T1000 (cell line): ENCODE measurements at places on chromosomes 16 and 17.

DNA sequence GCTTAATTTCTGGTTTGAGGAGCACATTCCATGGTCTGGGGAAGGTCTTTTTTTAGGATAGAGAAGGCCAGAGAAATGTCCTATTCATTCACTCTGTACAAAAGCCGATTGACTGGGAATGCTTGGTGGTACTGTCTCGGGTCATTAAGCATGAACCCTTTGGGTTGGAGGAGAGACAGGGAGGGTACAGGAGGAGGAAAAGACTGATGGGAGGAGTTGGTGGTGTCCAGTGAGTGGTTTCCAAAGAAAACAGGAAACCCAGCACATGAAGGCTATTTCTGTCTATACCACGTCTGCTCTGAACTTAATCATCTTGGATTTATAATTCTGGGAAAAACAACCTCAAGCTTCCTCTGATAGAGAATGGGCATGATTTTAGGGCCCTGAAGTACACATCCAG lies 111.9 kb downstream of the XYLT1 start:
- DNase-seq, result no peak

GRCh38 chr16:14505846-14506245 lies 124.2 kb downstream of the PARN start:
- DNase-seq, result no peak

GRCh38 chr17:80817321-80817845 lies 174.3 kb upstream of the CHMP6 start:
- no peak for DNase-seq

DNA sequence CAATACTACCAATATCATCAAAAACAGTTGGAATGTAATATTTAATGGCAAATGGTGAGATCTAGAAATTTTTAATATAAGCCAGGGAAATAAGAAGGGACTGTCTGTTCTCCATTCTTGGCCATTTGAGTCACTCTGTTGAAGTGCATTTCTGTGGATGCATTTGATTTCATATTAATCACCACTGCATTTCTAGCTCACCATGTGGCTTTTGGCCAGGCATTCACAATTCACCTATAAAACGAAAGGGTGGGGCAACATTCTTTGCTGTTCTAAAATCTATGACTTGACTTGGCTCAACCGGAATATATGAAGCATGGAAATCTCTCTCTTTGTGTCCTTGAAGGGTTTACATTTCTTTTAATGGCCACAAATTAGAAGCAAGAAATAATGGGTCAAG lies 483.0 kb downstream of the SLC39A11 start:
- DNase-seq, result no peak

- no peak for DNase-seq
These were observed 42.4 kb downstream of the RNF157 start for GRCh38 chr17:76197911-76198310.

DNA sequence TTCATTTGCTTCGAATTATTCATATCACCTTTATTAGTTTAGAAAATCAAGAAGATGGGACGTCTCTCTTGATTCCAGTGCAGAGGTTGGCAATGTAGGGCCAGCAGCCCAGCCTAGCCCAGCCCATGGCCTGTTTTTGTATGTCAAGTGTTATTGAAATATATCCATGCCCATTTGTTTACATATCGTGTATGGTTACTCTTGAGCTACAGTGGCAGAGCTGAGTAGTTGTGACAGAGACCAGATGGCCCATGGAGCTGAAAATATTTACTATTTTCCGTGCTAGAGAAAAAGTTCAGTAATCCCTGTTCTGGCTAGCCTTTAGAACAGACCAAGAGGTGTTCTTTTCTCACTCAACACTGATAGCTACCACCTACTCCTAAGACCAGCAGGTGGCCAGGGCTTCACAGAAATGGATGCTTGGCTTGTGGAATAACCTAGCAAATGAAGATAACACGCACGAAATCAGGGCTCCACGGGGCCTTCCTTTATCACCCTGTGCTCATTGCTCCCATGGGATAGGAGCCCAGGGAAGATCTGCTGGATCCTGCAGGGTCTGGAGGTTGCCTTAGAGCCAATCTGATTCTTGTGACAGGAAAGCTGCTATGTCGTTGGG lies 123.2 kb upstream of the ANKFN1 start:
- DNase-seq, result no peak

DNA sequence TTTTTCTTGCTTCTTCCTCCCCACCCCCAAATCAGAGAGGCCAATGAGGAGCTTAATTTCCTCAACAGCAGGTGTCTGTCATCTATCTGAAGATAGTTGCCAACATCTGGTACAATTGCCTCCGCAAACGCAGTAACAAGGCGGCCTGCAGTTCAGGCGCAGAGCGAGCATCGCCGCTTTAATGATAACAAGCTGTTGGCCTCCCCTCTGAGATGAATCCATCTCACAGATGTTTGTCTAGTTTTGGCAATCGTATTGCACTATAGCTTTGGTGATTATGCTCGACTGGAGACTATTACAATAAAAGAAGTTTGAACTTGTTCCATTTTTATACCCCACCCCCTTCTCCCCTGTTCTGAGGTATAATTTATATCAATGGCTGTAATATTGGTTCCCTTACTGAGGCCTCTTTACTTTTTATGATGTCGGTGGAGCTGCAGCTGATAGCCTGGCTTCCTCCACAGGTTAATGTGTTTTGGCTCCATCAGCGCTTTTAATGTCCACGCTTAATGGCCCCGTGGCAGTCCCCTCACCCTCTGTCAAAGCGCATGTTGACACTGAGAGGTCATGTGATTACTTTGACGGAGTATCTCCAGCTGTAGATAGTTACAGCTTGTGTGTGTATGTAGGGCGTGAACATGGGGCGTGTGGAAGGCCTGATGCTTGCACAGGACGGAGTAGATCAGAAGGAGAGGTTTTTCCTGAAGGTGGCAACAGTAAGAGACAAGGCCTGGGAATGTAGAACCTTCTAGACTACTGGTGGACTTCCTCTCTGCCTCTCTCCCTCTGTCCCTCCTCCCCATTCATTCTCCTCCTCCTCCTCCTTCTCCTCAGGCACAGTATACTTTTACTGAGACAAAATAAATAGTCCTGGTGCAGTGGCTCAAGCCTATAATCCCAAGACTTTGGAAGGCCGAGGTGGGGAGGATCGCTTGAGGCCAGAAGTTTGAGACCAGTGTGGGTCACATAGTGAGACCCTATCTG lies 164.7 kb downstream of the MSI2 start:
- no peak for DNase-seq

- DNase-seq, result no peak
These were observed 20.9 kb downstream of the CCDC182 start for GRCh38 chr17:57724026-57724728.

DNA sequence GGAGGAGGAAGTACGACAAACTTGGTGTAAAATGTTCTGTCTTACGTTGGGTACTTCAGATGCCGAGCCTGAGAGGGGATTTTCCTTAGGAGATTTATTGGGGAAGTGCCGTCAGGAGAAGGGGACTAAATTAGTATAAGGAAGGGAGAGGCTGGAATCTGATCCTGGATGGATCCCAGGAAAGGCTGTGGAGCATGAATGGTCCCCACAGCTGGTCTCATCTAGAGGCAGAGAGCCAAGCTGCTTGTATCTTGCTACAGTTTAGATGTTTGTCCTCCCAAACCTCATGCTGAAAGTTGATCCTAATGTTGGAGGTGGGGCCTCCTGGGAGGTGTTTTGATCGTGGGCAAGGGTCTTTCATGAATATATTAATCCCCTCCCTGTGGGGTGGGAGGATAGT lies 798.4 kb upstream of the EEF2KMT start:
- no peak for DNase-seq

DNA sequence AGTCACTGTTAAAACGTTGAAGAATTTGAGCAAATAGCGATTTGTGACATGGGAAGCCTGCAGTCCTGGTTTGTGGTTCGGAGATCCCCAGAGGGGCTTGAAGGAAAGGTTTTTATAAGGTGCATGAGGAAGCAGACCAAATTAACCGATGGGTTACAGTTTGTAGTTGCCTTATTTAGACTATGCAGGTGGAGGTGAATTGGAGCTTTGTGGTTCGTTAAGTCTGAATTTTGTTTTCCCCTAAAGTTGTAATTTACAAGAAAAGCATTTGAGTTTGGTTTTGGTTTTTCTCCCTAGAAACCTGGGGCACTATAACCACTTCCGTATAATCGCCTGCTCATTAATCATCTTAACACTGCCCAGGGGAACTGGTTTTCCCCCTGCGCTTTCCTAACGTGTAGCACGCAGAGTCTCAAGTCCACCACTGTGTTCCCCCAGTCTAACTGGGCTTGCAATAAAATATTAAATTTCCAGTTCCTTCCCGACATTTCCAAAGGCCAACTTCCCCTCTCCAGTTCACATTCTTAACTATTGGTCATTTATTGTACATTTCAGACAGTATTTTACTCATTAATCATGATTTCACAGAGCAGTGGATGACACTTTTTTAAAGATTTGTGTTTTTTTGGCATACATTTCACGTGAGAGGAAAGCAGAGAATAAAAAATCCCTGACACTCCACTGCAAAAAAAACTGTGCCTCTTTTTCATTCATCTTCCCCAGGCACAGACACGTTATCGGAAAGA lies 932 bp downstream of the ZNF267 start:
- DNase-seq, result no peak

DNA sequence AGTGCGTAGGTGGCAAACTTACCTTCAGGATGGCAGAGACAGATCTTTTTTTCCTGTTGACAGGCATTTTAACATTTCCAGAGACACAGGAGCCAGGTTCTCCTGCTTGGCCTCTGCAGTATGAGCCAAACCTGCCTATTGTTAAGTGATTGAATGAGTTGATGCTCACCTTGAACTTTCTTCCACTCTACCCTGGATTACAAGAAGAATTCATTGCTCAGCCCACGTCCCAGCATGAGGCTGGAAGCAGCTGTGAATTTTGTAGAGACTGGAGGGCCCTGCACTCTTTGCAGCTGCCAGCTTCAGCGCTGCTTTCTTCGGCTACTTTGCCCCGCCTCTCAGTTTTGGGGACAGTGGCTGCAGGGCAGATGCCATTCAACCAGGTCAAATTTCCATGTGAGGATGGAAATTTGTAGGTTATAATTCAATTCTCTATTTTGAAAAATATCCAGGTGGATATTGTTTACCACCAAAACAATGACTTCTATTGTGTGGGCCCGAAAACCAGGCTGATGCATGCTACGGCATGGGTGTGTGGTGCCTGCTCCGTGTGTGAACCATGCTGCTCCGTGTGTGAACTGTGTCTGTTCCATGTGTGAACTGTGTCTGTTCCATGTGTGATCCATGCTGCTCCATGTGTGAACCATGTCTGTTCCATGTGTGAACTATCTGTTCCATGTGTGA lies 75.2 kb upstream of the METTL9 start:
- no peak for DNase-seq

GRCh38 chr17:68658999-68659780 lies 58.0 kb upstream of the FAM20A start:
- DNase-seq, result no peak

DNA sequence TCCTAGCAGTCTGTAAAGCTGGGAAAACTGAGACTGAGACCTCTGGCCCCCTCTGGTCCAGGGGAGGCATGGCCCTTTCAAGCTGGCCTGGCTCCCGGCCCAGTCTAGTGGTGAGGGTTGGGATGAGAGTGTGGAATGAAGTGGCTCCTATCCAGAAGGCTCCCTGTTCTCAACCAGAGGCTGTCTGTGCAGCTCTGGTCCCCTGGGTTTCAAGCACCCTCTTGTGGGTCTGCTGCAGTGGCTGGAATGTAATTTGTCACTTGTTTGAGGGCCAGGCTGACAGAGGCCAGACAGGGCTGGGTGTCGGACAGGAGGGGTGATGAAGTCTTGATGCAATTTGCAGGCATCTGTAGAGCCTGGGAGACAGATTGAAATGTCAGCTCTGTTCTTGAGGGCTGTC lies 22.1 kb upstream of the PHF12 start:
- DNase-seq, result no peak

GRCh38 chr17:68568581-68568980 lies 32.6 kb downstream of the FAM20A start:
- no peak for DNase-seq

DNA sequence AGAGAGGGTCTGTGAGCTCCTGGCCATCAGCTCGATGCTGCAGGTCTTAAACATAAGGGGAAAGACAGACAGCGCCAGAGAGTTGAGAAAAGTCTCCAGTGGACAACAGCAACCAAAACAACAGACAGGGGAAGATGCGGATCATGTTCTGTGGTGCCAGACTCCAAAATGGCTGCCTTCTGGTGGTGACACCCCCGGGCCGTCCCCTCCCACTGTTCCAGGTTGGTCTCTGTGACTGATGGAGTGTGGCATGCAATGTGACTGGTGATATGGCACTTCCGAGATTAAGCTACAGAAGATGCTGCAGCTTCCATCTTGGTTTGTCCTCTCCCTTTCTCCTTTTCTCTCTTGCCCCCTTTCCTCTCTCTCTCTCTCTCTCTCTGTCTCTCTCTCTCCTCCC lies 40.4 kb upstream of the RBFOX3 start:
- DNase-seq, result no peak

DNA sequence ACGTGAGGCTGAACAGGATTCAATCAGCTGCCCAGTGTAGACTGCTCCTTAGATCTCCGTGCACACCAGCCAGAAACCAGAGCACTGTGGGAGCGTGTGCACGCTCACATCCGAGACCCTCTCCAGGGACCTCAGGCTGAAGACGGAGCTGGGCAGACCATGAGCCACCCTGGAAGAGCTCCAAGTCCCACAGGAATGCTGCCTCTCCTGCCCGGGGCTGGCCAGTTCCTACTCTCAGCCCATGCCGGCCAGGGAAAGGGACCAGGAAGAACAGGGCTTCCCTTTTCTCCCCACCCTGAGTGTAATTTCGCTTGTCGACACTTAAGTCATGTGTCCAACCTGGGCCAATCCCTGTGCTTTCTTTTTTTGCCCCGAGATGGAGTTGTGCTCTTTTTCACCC lies 6.9 kb downstream of the ALYREF start:
- DNase-seq, result no peak

- DNase-seq, result no peak
These were observed at the start of gene CHCT1 for GRCh38 chr17:60422162-60422665. TSS of gene CHCT1 (plus strand) at chr17:60422489. CDS start at chr17:60422593, 104 bp downstream.

DNA sequence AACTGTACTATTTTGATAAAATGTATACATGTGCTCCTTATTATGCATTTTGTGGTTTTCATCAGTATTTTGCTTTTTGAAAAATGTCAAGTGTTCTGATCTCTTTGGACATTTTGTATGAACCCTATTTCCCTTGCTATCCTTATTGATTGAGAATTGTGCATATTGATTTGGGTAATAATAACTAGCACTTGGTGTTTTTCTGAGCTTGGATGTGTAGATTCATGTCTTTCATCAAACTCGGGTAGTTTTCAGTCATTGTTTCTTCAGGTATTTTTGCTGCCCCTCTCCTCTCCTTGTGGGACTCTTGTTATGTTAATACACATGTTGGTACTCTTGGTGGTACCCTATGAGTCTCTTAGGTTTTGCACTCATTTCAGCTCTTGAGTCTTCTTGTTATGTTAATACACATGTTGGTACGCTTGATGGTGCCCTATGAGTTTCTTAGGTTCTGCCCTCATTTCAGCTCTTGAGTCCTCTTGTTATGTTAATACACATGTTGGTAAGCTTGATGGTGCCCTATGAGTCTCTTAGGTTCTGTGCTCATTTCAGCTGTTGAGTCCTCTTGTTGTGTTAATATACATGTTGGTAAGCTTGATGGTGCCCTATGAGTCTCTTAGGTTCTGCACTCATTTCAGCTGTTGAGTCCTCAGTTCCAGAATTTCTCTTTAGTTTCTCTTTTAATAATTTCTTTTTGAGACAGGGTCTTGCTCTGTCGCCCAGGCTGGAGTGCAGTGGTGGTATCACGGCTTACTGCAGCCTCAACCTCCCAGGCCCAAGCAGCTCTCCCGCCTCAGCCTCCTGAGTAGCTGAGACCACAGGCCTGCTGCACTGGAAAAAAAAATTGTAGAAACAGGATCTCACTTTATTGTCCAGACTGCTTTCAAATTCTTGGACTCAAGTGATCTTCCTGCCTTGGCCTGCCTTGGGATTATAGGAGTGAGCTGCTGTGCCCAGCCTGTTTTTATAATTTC lies 19.3 kb downstream of the ZNF750 start:
- no peak for DNase-seq
